Aorta (tissue), 5 donors: ENCODE measurements at places on chromosomes 11 and 22. TPM values are rescaled to one million over a fixed set of nuclear protein-coding genes. Genes with fewer than 3 reads are reported as not detected.

DNA sequence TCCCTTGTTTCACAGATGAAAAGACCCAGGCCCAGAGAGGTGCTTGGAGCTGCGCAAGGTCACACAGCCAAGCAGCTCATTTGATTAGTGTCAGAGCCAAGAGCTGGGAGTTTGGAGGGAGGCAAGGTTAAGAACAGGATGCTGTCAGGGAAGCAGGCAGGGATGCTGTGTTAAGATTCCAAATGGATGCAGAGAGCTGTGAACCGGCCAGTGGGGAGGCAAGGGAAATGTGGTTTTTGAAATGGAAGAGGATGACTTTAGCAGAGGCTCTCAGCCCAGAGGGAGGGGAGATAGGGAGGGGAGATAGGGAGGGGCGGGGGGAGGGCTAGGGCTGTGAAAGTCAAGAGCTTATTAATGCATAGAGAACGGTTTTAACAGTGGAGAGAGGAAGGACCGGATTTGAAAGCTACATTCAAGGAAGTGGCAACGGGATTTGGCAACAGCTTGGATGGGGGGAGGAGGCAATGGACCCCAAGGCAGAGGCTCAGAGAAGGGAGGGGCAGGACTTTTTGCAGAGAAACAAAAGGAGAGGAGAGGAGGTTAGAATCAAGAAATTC is 13.0 kb downstream of the RTN4RL2 start:
- H3K27me3 ChIP-seq = no peaks in the 10 kb centered on the region
- no peaks in the 10 kb centered on the region for H3K4me1 ChIP-seq
- no peak overlapping the region for H3K27ac ChIP-seq

- peak; percentile 54 for DNase-seq
- no peak overlapping the region for H3K4me3 ChIP-seq
- H3K4me1 ChIP-seq = peaks cover 1% of the 10 kb centered on the region
- no peaks in the 10 kb centered on the region for H3K36me3 ChIP-seq
- H3K27ac ChIP-seq = no peak overlapping the region
Measured at GRCh38 chr11:123235656-123236261, 40.7 kb upstream of the CLMP start.

GRCh38 chr22:29555065-29555644 is 1.6 kb upstream of the THOC5 start:
- no peaks in the 10 kb centered on the region for H3K4me1 ChIP-seq
- H3K27ac ChIP-seq = no peak overlapping the region
- no peak for DNase-seq
- peaks cover 2% of the 10 kb centered on the region for H3K36me3 ChIP-seq
- no peak overlapping the region for H3K4me3 ChIP-seq

- H3K4me1 ChIP-seq = no peaks in the 10 kb centered on the region
- no peak overlapping the region for H3K27ac ChIP-seq
- DNase-seq = no peak
- no peak overlapping the region for H3K4me3 ChIP-seq
Measured at GRCh38 chr11:112404112-112404511, 143.5 kb upstream of the PLET1 start.

GRCh38 chr11:47333886-47334443 is 18.5 kb downstream of the MYBPC3 start:
- H3K4me1 ChIP-seq = no peaks in the 10 kb centered on the region
- no peak overlapping the region for H3K4me3 ChIP-seq
- no peaks in the 10 kb centered on the region for H3K27me3 ChIP-seq
- no peak overlapping the region for H3K27ac ChIP-seq
- no peak for DNase-seq

GRCh38 chr11:47641600-47642098 is 710 bp downstream of the MTCH2 start:
- H3K4me1 ChIP-seq = no peaks in the 10 kb centered on the region
- H3K27ac ChIP-seq = peak overlapping the region; percentile 84
- no peak for DNase-seq

- no peaks in the 10 kb centered on the region for H3K4me1 ChIP-seq
- no peak overlapping the region for H3K27ac ChIP-seq
- DNase-seq = no peak
- no peak overlapping the region for H3K4me3 ChIP-seq
- H3K27me3 ChIP-seq = no peaks in the 10 kb centered on the region
- peaks cover 5% of the 10 kb centered on the region for H3K36me3 ChIP-seq
Measured at GRCh38 chr11:764322-765024, 12.8 kb downstream of the GATD1 start.

DNA sequence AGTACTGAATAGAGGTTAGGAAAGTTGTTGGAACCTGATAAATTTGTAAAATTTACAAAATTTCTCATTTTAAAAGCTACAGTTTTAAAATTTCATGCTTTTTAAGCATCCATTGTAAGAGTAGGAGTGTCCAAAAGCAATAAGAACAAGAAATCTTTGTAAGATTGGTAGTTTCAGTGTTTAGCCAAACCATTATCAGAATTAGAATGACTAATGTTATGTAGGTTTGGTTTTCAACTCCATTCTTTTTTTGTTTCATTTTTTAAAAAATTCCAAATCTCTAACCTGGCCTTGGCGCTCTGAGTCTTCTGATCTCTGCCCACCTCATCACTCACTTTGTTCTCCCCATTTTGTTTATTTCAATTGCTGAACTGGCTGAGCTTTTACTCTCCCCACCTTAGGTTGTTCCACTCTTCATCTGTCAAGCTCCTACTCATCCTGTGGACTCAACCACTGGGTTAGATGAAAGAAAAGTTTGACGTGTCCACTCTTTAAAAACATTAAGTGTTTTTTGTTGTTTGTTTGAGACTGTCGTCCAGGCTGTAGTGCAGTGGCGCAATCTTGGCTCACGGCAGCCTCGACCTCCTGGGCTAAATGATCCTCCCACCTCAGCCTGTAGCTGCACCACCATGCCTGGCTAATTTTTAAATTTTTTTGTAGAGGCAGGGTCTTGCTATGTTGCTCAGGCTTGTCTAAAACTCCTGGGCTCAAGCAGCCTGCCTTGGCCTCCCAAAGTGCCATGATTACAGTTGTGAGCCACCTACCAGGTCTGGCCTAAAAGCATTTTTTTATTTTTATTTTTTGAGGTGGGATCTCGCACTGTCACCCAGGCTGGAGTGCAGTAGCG is 14.0 kb downstream of the EP300 start:
- H3K4me3 ChIP-seq = no peak overlapping the region
- no peak for DNase-seq
- no peak overlapping the region for H3K27ac ChIP-seq

DNA sequence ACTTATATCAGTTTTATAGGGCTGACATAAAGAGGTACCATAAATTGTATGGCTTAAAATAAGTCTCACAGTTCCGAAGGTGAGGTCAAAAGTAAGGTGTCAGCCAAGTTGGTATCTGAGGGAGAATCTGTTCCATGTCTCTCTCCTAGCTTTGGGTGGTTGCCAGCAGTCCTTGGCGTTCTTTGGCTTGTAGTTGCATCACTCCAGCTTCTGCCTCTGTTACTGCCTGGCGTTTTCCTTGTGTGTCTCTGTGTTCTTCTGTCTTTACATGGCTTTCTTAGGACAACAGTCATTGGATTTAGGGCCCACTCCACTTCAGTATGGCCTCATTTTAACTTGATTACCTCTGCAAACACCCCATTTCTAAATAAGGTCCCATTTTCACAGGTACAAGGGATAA is 16.7 kb downstream of the MMP7 start:
- no peaks in the 10 kb centered on the region for H3K4me1 ChIP-seq
- H3K36me3 ChIP-seq = no peaks in the 10 kb centered on the region
- no peaks in the 10 kb centered on the region for H3K27me3 ChIP-seq
- no peak overlapping the region for H3K27ac ChIP-seq

DNA sequence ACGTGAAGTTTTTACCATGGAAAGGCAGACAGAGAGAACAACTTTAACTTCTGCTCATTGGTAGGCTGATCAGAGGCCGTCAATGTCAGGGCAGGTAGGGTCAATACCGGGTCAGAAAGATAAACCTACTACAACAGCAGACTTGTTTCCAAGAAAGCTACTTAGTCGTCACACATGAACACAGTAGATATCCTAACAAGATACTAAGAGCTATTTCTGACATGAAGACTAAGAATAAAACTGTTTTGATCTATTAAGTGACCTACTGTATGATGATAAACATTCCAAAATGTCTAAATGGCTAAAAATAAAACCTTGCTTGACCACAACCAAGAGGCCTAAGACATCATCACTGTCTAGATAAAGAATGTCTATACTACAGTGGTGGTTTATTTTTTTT is 231.3 kb downstream of the CADM1 start:
- no peaks in the 10 kb centered on the region for H3K27me3 ChIP-seq
- H3K4me1 ChIP-seq = no peaks in the 10 kb centered on the region
- no peaks in the 10 kb centered on the region for H3K36me3 ChIP-seq
- DNase-seq = no peak
- H3K4me3 ChIP-seq = no peak overlapping the region

CBX6 gene
- 97.2 TPM for total RNA-seq

DNA sequence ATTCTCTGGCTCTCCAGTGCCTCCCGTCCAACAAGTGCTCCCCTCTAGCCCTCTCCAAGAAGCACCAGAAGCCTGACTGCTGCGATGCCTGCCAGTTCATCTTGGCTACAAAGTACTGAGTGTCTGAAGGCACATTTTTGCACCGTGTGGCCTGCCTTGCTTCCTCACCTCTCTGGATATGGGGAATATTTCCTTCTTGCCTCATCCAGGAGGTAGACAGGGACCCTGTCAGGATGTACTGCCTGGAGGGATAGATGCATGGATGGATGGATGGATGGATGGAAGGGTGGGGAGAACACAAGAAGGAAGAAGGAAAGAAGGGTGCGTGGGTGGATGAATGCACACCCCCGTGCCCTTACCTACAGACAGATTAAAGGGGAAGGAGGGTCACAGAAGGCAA is 27.6 kb downstream of the KCTD17 start:
- H3K36me3 ChIP-seq = no peaks in the 10 kb centered on the region
- DNase-seq = no peak
- H3K4me3 ChIP-seq = no peak overlapping the region
- H3K4me1 ChIP-seq = no peaks in the 10 kb centered on the region
- H3K27ac ChIP-seq = no peak overlapping the region

GRCh38 chr11:71334191-71334590 is 81.8 kb upstream of the SHANK2 start:
- no peaks in the 10 kb centered on the region for H3K4me1 ChIP-seq
- H3K27me3 ChIP-seq = no peaks in the 10 kb centered on the region
- H3K36me3 ChIP-seq = no peaks in the 10 kb centered on the region
- H3K4me3 ChIP-seq = no peak overlapping the region
- H3K27ac ChIP-seq = no peak overlapping the region
- DNase-seq = peak; percentile 54

DNA sequence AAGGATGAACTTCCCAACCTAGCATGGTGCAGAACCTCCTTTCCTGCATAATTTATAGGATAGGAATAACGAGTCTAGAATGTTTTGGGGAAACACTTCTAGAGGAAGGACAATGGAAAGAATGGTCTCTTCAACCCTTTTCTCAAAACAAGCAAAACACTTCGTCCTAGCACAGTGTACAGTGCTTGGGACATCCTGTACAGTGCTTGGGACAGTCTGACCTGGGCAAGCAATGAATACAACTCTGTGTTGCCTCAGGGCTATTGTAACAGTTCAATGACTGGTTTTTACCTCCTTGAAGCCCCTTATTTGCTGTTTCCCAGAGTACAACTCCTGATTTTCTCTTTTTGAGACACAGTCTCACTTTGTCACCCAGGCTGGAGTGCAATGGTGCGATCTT is 1.6 kb upstream of the ADAMTS8 start:
- H3K4me1 ChIP-seq = no peaks in the 10 kb centered on the region
- no peaks in the 10 kb centered on the region for H3K36me3 ChIP-seq
- H3K27me3 ChIP-seq = no peaks in the 10 kb centered on the region
- DNase-seq = no peak
- no peak overlapping the region for H3K4me3 ChIP-seq

KCNQ1OT1 gene
- 2.3 TPM for total RNA-seq

DNA sequence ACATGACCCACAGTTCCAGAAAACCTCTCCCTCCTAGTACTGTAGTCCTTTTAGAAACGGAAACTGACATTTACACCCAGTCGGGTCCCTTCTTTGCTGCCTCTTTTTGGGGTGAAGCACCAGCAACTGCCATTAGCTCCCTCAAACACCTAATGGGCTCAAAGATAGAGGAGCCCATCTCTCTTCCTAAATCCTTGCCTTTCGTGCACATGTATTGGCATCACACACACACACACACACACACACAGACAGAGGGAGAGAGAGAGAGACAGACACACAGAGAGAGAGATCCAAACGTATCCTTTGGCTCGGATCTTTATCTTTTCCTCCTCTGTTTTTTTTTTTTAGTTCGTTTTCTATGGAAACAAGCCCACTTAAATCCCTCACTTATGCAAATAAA is 716 bp downstream of the GRM5 start:
- no peaks in the 10 kb centered on the region for H3K4me1 ChIP-seq
- no peak overlapping the region for H3K4me3 ChIP-seq
- no peak for DNase-seq
- H3K27me3 ChIP-seq = no peaks in the 10 kb centered on the region
- no peaks in the 10 kb centered on the region for H3K36me3 ChIP-seq

DNA sequence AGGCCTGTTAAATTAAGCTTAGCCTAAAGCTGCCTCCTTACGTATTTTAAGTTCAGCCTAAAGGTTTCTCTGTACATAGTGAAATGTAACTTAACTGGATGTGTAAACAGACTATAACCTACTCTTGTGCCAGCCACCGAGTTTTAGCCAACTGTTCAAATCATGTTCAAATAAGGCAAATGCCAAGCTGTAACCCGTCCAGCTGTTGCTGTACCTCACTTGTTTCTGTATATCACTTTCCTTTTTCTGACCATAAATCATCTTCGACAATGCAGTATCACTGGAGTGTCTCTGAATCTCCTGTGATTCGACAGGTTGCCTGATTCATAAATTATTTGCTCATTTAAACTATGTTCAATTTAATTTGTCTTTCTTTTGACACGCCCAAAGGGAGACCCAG is 4.0 kb upstream of the PLAAT5 start:
- no peaks in the 10 kb centered on the region for H3K36me3 ChIP-seq
- no peak for DNase-seq
- no peak overlapping the region for H3K27ac ChIP-seq
- no peaks in the 10 kb centered on the region for H3K4me1 ChIP-seq

- H3K27me3 ChIP-seq = no peaks in the 10 kb centered on the region
- H3K4me1 ChIP-seq = peaks cover 3% of the 10 kb centered on the region
- no peak overlapping the region for H3K27ac ChIP-seq
- H3K4me3 ChIP-seq = no peak overlapping the region
- no peak for DNase-seq
Measured at GRCh38 chr11:113615098-113615497, 91.0 kb downstream of the TMPRSS5 start.

- H3K36me3 ChIP-seq = no peaks in the 10 kb centered on the region
- H3K4me1 ChIP-seq = peaks cover 4% of the 10 kb centered on the region
- no peak overlapping the region for H3K27ac ChIP-seq
Measured at GRCh38 chr11:57764972-57765371, 3.4 kb downstream of the CTNND1 start.

GRCh38 chr11:24497831-24498230 is 978 bp downstream of the LUZP2 start:
- H3K36me3 ChIP-seq = no peaks in the 10 kb centered on the region
- H3K27me3 ChIP-seq = no peaks in the 10 kb centered on the region
- no peaks in the 10 kb centered on the region for H3K4me1 ChIP-seq
- no peak overlapping the region for H3K4me3 ChIP-seq
- no peak overlapping the region for H3K27ac ChIP-seq
